Stimulated activated CD4-positive, alpha-beta T cell treated with anti-CD3 and anti-CD28 coated beads, Interleukin-15, amount 100 ng/mL, for 48 hours (primary cell): ENCODE measurements at places on chromosomes 12 and 14.

- DNase-seq, result no peak
Observed at GRCh38 chr12:21026302-21026701, 104.7 kb upstream of the SLCO1B1 start.

DNA sequence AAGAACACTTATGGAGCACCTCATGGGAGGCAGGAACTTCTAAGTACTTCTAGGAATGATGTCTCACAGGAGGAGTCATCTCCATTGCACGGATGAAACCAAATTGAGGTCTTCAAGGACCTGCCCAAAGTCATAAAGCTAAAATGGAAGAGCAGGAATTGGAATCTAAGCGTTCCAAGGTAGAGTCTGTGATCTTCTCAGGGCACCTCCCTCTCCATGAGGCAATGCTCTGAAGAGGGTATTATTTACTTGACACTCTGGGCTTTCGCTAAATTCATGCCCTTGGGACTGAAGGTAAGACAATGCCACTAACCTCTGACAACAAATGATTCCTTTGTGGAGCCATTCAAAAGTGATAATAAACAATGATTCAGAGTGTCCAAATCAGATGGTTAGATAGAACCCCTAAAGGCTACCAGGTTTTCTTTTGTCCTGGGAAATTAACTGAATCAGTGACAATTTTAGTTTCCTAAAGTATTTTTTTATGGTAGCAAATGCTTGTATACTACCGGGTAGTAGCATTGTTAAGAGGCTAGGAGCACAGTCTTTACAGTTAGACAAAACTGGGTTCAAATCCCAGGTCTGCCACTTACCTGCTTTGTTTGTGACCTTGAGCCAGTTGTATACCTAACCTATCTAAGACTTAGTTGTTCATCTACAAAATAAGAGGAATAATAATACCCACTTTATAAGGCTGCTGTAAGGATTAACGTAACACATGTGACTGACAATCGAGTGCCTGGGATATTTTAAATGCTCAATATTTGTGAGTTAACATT lies 12.3 kb downstream of the HMGA2 start:
- DNase-seq, result no peak

DNA sequence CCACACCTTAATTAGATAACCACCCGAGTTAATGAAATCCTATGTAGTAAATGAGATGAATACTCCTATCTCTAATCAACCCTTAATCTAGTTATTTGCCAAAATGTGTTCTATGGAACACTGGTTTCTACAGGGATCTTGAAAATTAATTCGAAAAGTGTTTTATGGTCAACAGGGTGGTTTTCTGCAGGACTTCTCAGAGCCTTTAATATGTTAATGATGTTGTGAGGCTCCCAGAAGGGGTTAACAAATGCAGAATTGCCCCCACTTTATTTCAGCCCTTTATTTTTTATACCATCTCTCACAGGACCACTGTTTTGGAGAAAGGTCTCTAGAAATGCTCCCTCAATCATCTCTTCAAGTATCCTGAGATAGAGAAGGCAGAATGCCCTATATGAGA lies 153.1 kb upstream of the RPH3A start:
- no peak for DNase-seq

DNA sequence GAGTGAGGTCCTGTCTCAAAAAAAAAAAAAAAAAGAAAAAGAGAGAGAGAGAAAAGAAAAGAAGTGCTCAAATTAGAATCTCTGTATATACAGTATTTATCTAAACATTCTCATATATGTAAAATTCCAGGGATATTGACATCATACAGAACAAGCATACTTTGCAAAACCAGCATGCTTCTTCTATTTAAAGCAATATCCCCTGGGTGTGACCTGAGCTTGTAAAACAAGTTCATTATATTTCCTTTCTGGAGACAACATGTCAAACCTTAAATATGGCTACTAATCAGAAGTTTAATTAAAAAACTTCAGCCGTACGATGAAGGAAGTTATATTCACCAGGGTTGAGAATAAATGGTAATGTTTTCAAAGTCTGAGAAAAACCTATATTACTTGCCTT lies 175.8 kb upstream of the HMGA2 start:
- no peak for DNase-seq

- DNase-seq, result no peak
Observed at GRCh38 chr14:104603711-104604401, 716 bp downstream of the TMEM179 start.

DNA sequence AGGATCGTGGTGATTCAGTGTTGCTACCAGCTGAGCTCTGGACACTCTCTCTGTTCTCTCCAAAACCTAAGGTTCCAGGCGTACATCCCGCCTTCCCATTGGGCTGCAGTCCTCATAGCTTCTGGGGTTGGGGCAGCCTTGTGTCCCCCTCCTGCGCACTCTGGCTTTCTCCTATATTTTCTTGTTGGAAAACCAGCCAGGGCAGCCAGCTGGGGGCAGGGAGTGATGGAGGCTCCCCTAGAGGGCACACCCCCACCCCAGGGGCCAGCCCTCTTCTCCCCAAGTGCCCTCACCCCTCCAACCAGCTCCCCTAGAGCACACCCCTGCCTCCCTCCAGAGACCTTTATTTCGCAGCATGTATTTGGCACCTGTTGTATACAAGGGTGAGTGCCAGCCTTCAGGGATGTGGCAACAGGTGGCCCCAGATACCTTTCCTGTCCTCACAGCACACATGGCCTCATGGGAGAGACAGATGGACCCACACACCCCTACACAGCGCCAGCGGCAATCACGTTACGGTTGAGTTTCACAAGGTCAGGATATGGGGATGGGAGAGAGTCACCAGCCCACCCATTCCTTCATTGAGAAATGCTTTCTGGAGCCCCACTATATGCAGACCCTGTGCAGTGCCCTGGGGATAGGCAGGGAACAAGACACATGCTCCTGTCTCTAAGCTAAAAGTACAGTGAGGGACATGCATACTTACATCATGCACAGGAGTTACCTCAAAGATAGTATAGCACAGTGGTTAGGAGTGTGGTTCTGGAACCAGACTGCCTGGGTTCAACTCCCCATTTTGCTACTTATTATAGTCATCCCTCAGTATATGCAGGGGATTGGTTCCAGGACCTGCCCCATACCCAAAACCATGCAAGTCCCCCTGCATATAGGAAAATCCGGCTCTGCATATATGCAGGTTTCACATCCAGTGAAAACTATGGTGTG lies 141.1 kb downstream of the PHETA1 start:
- no peak for DNase-seq

DNA sequence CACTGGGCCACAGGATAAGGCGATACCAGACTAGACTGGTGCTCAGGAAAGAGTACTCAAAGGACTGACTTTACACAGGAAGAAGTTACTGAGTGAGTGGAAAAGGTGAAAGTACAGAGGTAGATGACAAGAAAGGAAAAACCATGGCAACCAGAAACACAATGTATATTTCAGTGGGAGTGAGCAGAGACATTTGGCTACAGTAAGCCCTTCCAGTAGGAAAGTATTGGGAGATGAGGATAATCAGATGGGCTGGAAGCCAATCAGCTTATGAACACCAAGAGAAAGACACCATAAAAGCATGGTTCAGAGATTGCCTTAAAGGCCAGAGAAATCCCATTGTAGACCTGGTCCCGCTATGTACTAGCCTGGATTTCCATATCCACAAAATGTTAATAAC lies 51.6 kb downstream of the TMTC1 start:
- no peak for DNase-seq

DNA sequence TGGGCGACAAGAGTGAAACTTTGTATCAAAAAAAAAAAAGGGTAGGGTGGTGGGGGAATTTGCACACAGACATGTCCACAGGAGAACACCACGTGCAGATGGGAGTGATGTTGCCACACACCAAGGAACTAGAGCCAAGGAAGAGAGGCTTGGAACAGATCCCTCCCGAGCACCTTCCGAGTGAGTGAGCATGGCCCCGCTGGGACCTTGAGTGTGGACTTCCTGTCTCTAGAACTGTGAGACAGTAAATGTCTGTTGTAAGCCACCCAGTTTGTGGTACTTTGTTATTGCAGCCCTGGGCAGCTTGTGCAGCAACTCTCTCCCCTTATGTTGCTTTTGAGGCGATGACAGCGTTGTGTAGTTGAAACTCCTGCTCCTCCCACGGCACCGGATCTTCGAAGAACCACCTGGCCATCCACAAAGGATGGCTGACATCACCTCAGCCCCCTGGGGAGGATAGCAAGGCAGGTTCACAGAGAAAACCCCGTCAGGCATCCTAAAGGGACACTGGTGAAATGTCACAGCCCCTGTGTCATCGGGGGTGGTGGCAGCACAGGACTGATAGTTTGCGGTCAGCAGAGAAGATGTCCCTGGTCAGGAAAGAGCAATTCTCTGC lies 54.7 kb upstream of the PLEKHG3 start:
- DNase-seq, result no peak

- DNase-seq, result no peak
Observed at GRCh38 chr14:67515386-67516079, 17.6 kb upstream of the PLEKHH1 start.

- DNase-seq, result no peak
Observed at GRCh38 chr12:1914114-1914911, 4.1 kb downstream of the CACNA2D4 start.

DNA sequence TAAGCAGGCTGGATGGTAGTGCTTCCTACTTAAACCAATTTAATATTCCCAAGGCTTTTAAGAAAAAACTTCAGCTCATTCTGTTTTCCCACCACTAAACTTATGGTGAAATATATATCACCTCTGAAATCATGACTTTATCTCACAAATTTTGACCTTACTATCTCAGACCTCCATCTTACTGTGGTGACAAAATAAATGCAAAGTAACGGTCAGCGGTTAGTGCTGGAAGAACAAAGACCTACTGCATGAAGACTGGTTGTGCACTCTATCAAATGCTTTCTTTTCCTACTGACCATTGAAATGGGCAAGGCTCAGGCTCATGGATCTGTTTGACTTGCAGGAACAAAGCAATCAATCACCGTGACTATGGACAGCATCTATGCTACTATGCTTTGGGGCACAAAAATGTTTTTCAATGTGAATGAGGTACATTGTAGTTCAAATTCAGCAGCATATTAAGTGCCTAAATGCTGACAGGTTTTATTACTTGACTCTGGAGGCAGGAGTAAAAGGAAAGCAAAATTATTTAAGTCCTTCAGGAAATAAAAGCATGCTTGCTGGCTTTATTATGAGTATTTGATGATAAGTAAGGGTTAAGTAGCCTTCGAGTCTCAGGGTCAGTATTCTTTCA lies 43.1 kb upstream of the GTF2A1 start:
- no peak for DNase-seq

DNA sequence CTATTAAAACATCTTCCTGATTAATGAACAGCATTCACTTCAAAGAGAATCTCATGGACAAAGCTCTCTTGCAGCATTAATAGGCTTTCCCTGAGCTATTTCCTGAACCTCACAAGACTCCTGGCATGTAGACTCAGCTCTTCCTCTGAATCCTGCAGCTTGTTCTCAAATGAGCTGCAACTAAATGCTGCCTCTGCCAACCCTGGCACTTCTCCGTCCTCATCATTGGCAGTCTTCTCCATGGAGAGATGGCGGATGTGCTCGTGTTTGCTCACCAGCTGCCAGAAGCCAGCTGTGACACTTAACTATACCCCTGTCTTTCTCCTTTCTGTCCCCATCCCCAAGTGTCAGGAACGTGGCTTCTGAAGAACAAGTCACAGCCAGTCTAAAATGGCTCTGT lies 232.1 kb downstream of the FOXN3 start:
- no peak for DNase-seq

- DNase-seq, result no peak
Observed at GRCh38 chr12:31318657-31319269, 7.2 kb downstream of the SINHCAF start.

GRCh38 chr12:3130057-3130830 lies 53.1 kb downstream of the TSPAN9 start:
- DNase-seq, result no peak

DNA sequence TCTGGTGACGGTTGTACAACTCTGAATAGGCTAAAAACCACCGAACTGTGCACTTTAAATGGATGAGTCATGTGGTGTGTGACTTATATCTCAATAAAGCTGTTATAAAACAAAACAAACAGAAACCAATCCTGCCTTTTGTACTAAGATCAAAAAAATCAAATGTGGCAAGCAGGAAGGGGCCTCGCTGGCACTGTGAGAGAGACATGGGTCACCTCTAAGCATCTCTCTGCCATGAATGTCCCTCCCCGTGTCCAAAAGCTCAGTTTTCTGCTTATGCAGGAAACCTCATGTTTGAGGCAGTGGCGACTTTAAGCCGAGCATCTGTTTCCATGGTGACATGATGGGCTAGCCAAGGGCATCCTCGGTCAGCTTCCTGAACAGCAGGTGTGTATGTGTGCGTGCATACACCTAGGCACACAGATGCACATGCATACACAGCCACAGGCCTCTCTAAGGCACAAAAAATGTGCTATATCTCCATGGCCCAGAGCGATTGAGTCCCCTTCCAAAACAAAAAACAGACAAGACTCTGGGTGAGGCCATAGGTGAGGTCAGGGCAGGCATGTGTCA lies 44.4 kb downstream of the ARL6IP4 start:
- DNase-seq, result peak; percentile 12

DNA sequence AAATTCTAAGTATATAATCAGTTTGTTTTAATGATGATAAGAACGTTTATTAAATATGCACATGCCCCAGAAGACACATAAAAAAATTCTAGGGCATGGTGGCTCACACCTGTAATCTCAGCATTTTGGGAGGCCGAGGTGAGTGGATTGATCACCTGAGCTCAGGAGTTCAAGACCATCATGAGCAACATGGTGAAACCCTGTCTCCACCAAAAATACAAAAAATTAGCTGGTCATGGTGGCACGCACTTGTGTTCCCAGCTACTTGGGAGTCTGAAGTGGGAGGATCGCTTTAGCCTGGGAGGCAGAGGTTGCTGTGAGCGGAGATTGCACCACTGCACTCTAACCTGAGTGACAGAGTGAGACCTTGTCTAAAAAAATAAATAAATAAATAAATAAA lies 4.0 kb downstream of the CD69 start:
- DNase-seq, result no peak

- DNase-seq, result no peak
Observed at GRCh38 chr12:19544353-19544752, 105.1 kb downstream of the AEBP2 start.

DNA sequence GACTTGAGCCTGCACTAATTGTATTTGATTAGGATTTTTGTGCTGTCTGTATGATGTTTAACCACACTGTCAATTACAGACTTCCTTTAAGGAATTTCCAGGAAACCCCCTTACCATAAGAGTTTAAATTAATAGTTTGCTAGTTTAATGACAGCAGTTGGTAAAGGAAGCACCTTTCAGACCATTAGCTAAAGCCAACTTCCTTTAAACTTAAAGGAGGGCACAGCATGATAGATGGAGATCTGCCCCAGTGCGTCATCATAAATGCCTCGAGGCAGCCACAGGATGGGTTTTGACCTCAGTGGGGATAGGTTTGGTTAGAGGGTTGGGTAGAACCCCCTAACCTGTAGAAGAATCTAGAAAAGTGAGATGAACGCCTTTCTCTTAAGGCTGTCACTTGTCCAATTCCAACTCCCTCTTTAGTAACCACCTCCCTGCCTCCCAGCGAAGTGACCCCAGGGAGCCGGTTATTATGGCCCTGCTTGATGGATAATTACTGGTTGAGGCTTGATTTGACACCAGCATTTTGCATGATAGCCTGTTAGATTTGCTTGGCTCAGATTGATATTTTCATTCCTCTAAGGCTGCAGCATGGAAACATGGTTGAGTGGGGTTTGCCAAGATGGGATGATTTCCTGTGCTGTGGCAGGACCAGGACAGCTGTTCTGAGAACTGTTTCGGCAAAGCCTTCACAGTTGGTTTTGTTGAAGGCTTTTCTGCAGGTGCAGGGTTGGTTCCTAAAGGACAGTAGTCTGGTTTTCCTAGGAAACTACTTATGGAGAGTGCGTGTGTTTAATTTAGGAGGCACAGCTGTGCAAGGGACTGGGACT lies 62.7 kb downstream of the CHST11 start:
- DNase-seq, result no peak
